ENCODE measurements at places on chromosomes 12 and 14.

DNA sequence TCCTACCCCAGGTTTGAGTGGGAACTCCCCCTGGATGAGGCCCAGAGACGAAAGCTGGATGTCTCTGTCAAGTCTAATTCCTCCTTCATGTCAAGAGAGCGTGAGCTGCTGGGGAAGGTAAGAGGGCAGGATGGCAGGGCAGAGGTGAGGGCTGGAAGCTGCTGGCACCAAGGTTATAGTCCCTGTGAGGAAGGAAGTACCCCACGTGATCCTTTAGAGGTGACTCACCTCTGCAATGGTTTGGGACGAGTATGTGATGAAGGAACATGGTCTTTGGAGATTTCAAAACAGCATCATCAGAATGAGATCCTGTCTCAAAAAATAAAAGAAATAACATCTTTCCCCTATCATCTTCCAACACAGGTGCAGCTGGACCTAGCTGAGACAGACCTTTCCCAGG is 9.2 kb upstream of the MYL6B start:
- no peak for DNase-seq

DNA sequence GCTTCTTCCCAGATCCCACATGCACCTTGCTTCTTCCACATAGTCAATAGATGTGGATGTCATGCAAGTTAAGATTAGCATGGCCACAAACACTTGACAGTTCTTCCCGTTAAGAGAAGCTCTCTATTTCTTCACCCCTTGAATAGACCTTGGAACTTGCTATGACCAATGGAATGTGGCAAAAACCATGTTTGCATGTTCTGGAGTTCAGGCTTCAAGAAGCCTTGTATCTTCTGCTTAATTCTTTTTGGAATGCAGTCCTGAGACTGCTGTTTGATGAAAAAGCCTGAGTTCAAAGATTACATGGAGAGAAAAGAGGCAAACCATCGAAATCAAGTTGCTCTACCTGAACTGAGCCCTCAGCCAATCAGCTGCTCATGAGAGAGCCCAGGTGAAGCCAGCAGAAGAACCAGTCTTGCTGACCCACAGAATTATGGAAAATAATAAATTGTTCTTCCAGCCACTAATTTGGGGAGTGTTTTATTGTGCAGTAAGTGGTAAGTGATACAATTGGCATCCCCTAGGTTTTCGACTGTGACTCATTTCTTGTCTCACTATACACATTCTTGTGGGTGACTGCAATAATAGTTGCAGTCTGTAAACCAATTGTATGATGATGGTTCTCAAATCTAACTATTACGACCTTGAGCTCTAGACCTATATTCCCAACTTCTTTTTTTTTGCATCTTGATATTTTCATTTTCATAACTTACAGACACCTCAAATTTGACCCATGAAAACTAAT is 12.6 kb downstream of the RASSF9 start:
- DNase-seq: no peak

- no peak for DNase-seq
These were observed 189.6 kb upstream of the RPL10L start for GRCh38 chr14:46840944-46841720.

DNA sequence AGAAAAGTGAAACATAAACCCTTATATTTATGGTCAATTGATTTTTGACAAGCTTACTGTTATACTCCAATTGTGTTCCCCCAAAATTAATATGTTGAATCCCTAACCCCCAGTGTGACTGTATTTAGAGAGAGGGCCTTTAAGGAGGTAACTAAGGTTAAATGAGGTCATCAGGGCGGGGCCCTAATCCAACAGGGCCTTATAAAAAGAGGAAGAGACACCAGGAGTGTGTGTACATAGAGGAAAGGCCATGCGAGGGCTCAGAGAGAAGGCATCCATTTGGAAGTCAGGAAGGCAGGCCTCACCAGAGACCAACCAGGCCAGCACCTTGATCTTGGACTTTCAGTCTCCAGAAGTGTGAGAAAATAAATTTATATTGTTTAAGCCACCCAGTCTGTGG is 6.5 kb upstream of the VTI1B start:
- no peak for DNase-seq

DNA sequence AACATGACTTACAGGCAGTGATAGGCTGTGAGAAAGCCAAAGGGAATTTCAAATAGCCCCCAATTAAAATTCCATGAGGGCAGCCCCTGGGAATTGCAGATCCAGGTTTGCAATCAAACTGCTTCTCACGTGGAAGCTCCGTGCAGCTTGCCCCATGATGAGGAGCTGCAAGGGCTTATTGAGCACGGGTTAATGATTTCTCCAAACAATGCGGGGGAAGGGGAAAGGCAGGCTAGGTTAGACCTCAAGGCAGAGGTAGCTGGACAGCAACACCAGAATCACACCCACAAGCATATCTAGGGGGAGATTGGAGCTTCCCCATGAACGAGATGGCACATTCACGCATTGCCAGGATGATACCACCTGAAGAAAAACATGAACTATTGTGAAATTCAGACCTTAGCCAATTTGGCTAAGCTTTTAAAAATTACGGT is 5.0 kb upstream of the DUSP6 start:
- DNase-seq: no peak

GRCh38 chr12:100539202-100539601 is 34.3 kb upstream of the GAS2L3 start:
- DNase-seq: no peak

DNA sequence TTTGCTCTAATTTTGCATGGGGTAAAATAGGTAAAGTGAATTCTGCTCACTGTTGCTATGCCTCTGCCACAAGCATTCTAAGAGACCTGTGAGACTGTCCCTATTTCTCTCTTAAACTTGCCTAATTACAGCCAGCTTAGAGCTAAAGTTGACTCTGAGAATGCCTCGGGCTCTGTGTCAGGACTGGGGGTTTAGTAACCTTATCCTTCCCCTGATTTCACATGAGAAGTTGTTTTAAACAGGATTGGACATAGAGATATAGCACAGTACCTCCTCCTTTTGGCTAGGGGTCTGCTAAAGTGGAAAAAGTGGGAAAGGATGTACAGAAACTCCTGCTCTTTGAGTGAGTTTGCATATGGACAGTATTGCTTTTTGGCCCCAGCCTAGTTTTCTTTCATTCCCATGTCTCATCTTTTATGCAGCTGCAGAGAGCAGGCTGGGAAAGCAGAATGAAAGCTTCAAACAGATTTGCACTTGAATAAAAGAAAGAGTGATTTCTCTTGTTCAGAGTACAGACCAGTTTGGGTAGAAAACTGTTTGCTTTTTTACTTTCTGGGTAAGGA is 122.0 kb downstream of the RAD51B start:
- no peak for DNase-seq

GRCh38 chr14:74476607-74477006 is 16.5 kb downstream of the NPC2 start:
- DNase-seq: no peak

DNA sequence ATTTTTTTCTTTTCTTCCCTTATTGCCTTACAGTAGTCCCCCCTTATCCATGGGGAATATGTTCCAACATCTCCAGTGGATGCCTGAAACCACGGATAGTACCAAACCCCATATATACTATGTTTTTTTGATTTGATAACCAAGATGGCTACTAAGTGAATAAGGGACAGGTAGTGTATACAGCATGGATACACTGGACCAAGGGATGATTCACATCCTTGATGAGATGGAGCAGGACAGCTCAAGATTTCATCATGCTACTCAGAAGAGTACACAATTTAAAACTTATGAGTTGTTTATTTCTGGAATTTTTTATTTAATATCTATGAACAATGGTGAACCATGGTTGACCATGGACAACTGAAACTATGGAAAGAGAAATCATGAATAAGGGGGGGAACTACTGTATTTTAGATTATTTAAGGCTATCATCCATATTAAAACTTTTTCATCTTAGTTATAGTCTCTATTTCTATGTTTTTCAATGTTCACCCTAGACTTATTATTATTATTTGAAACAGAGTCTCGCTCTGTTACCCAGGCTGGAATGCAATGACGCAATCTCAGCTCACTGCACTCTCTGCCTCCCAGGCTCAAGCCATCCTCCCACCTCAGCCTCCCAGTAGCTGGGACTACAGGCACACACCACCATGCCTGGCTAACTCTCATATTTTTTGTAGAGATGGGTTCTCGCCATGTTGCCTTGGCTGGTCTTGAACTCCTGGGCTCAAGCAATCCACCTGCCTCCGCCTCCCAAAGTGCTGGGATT is 188.0 kb upstream of the PELI2 start:
- no peak for DNase-seq

GRCh38 chr14:88829188-88829587 is 4.7 kb downstream of the TTC8 start:
- DNase-seq: no peak

DNA sequence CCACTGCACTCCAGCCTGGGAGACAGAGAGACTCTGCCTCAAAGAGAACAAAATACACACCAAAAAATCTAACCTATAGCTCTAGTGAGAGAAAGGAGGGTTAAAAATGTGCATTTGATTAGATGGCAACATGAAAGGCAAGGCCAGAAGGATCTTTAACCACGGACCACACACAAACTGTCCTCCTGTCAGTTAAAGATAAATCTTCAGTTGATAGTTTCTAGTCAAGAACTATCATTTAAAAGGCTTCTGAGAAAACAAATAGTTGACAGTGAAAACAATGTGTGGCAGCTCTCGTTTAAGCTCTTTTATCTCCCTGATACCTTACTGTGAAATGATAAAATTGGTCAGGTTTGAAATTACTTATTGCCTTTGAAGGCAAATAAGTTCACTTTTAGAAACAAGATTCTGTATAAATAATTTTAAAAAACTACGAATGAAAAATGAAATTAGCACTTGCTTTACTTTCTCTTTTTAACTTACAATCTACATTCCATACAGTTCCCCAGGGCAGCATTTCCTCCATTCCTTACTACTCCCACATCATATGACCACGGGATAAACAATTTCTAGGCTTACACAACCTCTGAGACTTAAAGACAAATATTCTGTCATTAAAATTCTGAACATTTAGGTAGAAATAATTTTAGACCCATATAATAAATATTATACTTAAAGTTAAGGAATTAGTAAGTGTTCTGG is 71.4 kb upstream of the GNPNAT1 start:
- no peak for DNase-seq
